ENCODE measurements at places on chromosomes 1 and 21.

- H3K36me3 ChIP-seq, result no peaks in the 10 kb centered on the region
- no peak overlapping the region for H3K27ac ChIP-seq
- no peak for DNase-seq
Observed at GRCh38 chr1:15042866-15043265, 110.7 kb upstream of the TMEM51 start.

GRCh38 chr1:188846468-188846867 lies 1631.2 kb downstream of the BRINP3 start:
- no peaks in the 10 kb centered on the region for H3K36me3 ChIP-seq
- no peaks in the 10 kb centered on the region for H3K4me1 ChIP-seq
- no peak for DNase-seq
- no peak overlapping the region for H3K4me3 ChIP-seq
- H3K27ac ChIP-seq, result no peak overlapping the region

DNA sequence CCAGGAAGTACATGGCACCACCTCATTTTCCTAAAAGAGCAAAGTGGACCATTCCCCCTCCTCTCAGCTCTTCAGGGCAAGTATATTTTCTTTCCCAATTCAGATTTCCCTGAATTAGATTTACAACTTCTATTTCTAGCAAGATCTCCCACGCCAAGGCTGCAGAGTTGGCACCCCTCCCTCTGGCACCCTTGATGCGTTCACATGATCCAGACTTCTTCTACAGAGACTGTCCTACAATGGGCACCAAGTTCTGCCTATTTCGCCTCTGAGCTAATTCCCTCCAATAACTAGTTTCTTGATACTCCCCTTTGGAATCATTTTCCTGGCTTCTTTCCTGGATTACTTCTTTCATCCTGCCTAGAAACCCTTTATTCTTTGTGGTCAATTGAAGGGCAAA lies 122.0 kb downstream of the CDC7 start:
- no peaks in the 10 kb centered on the region for H3K27me3 ChIP-seq
- H3K4me3 ChIP-seq, result no peak overlapping the region
- H3K4me1 ChIP-seq, result no peaks in the 10 kb centered on the region
- no peaks in the 10 kb centered on the region for H3K36me3 ChIP-seq
- no peak overlapping the region for H3K27ac ChIP-seq

DNA sequence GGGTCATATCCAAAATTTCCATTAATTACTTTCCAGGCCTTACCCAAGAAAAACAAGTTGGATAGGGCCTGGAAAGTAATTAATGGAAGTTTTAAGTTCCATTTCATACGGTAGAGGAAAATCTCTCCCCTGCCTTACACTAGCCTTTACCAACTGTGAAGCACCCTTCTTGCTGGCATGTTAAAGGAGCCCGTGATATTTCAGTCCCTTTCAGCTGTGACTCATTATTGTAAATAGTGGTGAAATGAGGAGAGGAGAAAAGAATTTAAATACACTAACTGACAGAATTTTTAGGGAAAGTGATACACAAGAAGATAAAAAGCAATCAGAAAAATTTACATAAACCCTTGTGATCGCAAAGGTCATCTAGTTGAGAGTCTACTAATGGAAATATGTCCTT lies 20.3 kb upstream of the KAZN start:
- no peaks in the 10 kb centered on the region for H3K4me1 ChIP-seq
- no peak overlapping the region for H3K4me3 ChIP-seq
- no peak for DNase-seq
- peaks cover 8% of the 10 kb centered on the region for H3K27me3 ChIP-seq
- H3K27ac ChIP-seq, result no peak overlapping the region

DNA sequence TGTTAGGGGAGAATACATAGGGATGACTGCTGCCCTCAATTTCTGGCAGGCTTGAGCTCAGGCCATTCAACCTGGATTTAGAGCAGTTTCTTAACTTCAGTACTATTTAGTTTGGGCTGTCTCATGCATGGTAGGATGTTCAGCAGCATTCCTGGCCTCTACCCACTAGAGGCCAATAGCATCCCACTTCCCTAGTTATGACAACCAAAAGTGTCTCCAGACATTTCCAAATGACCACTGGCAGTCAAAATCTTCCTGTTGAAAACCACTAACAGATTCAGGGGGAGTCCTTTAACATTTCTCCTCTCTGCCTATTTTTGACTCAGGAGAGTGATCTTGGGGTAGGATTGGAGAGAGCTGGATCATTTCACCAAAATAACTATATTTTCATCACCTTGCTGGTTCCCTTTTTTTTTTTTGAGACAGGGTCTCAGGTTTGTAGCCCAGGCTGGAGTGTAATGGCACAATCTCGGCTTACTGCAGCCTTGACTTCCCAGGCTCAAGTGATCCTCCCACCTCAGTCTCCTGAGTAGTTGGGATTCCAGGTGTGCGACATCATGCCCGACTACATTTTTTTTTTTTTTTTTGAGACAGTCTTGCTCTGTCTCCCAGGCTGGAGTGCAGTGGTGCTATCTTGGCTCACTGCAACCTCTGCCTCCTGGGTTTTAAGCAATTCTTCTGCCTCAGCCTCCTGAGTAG lies 8.7 kb downstream of the GNAT2 start:
- H3K4me1 ChIP-seq, result peaks cover 1% of the 10 kb centered on the region
- H3K4me3 ChIP-seq, result no peak overlapping the region
- H3K27ac ChIP-seq, result no peak overlapping the region
- no peak for DNase-seq
- no peaks in the 10 kb centered on the region for H3K27me3 ChIP-seq

DNA sequence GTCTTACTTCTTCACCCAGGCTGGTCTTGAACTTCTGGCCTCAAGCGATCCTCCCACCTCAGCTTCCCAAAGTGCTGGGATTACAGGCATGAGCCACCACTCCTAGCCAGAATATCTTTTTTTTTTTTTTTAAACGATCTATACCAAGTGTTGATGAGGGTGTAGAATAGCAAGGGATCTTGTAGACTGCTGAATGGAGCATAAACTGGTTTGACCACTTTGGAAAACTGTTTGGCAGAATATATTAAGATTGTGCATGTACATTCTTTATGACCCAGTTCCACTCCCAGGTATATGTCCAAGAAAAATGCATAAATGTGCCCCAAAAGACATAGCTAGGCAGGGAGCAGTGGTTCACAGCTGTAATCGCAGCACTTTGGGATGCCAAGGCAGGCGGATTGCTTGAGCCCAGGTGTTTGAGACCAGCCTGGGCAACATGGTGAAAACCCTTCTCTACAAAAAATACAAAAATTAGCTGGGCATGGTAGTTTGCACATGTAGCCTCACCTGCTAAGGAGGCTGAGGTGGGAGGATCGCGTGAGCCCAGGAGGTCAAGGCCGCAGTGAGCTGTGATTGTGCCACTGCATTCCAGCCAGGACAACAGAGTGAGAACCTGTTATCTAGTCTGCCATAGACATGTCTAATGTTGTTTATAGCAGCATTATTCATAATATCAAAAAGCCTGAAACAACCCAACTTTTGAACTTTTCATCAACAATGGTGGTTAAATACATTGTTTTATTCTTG lies 184.0 kb downstream of the VPS13D start:
- peak overlapping the region; percentile 29 for H3K27ac ChIP-seq
- no peak overlapping the region for H3K4me3 ChIP-seq
- peaks cover 16% of the 10 kb centered on the region for H3K4me1 ChIP-seq
- no peak for DNase-seq
- H3K27me3 ChIP-seq, result no peaks in the 10 kb centered on the region

GRCh38 chr1:47913225-47913823 lies 83.9 kb downstream of the TRABD2B start:
- no peaks in the 10 kb centered on the region for H3K36me3 ChIP-seq
- no peak for DNase-seq
- no peak overlapping the region for H3K4me3 ChIP-seq
- H3K27ac ChIP-seq, result no peak overlapping the region

- peaks cover 12% of the 10 kb centered on the region for H3K27me3 ChIP-seq
- no peak overlapping the region for H3K4me3 ChIP-seq
- no peaks in the 10 kb centered on the region for H3K36me3 ChIP-seq
- H3K4me1 ChIP-seq, result peaks cover 3% of the 10 kb centered on the region
- DNase-seq, result no peak
Observed at GRCh38 chr1:13830616-13831280, 130.8 kb downstream of the PRDM2 start.

DNA sequence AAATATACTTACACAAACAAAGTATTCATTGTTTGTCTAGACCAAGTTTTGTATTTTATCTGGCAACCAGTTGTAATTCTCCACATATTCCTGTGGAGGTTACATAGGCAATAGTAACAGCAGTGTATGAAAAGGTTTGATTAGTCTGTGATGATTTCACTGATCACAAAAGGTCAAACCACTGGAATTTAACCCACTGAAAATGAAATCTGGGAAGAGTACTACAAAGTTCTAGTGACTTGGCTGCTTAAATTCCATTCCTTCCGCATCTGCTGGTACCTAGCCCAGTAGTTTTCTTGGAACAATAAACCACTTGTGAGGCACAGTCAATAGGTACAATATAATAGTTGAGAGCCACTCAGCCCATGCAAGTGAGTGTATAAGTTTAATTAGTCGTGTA lies 205.4 kb downstream of the NFIA start:
- H3K4me3 ChIP-seq, result no peak overlapping the region
- H3K4me1 ChIP-seq, result no peaks in the 10 kb centered on the region
- H3K27ac ChIP-seq, result no peak overlapping the region
- no peaks in the 10 kb centered on the region for H3K36me3 ChIP-seq

- H3K36me3 ChIP-seq, result peaks cover 7% of the 10 kb centered on the region
- H3K4me3 ChIP-seq, result no peak overlapping the region
- no peaks in the 10 kb centered on the region for H3K4me1 ChIP-seq
Observed at GRCh38 chr1:86000601-86001000, 156.0 kb downstream of the COL24A1 start.

- no peak overlapping the region for H3K4me3 ChIP-seq
- H3K4me1 ChIP-seq, result peaks cover 3% of the 10 kb centered on the region
- no peak overlapping the region for H3K27ac ChIP-seq
- H3K36me3 ChIP-seq, result no peaks in the 10 kb centered on the region
- no peak for DNase-seq
- no peaks in the 10 kb centered on the region for H3K27me3 ChIP-seq
Observed at GRCh38 chr21:31599563-31599962, 59.9 kb upstream of the SOD1 start.

DNA sequence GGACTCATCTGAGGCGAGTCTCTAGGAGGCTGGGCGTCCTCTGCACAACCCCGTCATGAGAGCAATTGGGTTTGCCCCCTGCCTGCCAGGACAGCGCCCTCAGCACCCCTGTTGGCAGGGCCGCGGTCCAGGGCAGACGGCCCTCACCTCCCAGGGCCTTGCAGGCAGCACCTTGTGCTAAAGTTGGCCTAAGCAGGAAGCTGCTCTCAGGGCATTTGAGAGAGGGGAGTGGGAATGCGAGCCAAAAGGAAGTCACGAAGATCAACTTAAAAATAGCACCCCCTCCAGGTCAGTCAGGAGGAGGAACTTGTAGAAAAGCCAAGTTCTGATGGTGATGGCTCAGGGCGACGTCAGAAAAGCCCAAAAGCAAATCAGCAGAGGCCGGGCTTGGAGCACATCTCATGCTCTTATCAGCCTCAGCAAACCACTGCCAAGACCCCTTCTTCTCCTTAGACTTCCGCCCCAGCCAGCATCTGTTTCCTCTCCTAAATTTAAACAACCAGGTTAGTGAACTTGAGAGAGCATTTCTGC lies 12.6 kb upstream of the ADORA3 start:
- peak overlapping the region; percentile 84 for H3K27ac ChIP-seq
- H3K27me3 ChIP-seq, result no peaks in the 10 kb centered on the region
- peak; percentile 26 for DNase-seq
- peak overlapping the region; percentile 86 for H3K4me3 ChIP-seq

- no peaks in the 10 kb centered on the region for H3K27me3 ChIP-seq
- no peaks in the 10 kb centered on the region for H3K4me1 ChIP-seq
- H3K4me3 ChIP-seq, result no peak overlapping the region
- no peak for DNase-seq
- H3K36me3 ChIP-seq, result no peaks in the 10 kb centered on the region
- no peak overlapping the region for H3K27ac ChIP-seq
Observed at GRCh38 chr1:50548243-50548642, 125.0 kb upstream of the DMRTA2 start.

DNA sequence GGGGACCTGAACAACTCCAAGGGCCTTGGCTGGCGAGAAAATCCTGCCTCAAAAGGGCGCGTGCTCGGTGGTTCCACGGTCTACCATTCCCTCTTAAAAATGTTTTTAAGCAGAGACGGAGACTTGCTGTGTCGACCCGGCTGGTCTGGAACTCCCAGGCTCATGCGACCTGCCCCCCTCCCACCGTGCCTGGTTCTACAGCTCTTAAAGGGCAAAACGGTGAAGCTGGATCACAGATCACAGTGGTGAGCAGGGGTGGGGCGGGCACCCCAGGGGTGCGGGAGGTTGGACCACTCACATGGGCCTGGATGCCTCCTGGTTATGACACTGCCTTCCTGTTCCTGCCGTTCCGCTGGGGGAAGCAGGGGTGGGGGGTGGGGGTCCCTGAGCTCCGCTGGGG lies 4.2 kb upstream of the C1orf159 start:
- H3K4me3 ChIP-seq, result no peak overlapping the region
- H3K4me1 ChIP-seq, result peaks cover 2% of the 10 kb centered on the region
- no peaks in the 10 kb centered on the region for H3K27me3 ChIP-seq
- no peaks in the 10 kb centered on the region for H3K36me3 ChIP-seq
- no peak for DNase-seq

- no peaks in the 10 kb centered on the region for H3K4me1 ChIP-seq
- DNase-seq, result no peak
- H3K27me3 ChIP-seq, result no peaks in the 10 kb centered on the region
- H3K4me3 ChIP-seq, result no peak overlapping the region
Observed at GRCh38 chr1:56626546-56626945, 18.6 kb upstream of the PRKAA2 start.

DNA sequence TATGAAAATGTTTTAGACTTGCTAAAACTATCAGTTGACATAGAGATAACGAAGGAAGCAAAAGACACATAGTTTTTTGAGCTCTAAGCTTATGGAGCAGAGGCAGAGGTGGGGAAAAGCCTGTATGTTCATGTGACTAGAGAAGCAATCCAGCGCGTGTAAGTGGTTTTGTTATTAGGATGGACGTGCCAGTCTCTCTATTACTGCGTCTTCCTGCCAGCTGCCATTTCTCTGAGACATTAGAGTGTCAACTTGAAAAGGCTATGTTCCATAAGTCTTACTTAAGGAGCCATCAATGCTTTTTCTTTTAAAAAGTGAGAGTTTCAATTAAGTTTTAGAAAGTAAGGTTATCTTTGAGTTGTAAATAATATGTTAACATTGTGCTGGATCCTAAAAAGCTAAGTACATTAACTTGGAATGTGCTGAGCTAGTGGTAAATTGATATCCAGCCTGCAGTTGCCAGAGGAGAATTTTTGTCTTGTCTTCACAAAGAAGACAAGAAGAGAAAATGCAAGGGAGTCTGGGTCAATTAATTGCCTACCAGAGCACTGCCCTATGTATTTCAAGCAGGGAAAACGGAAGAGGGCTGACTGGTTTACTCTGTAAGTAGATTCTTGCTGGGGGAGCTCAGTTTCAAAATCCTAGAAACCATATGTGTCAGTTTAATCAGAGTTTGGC lies 161.8 kb upstream of the B3GALT2 start:
- no peaks in the 10 kb centered on the region for H3K27me3 ChIP-seq
- H3K4me3 ChIP-seq, result no peak overlapping the region
- DNase-seq, result no peak
- no peaks in the 10 kb centered on the region for H3K36me3 ChIP-seq

DNA sequence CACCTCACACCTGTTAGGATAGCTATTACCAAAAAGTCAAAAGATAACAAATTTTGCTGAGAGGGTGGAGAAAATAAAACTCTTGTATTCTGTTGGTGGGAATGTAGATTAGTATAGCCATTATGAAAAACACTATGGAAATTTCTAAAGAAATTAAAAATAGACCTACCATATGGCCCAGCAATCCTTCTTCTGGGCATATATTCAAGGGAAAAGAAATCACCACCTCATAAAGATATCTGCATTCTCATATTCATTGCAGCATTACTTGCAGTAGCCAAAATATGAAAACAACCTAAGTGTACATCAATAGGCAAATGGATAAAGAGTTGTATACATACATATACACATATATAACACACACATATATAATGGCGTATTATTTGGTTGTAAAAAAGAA lies 791.6 kb upstream of the RGS18 start:
- H3K27ac ChIP-seq, result no peak overlapping the region
- no peaks in the 10 kb centered on the region for H3K27me3 ChIP-seq
- no peaks in the 10 kb centered on the region for H3K36me3 ChIP-seq
- DNase-seq, result no peak
- H3K4me3 ChIP-seq, result no peak overlapping the region

Data from naive thymus-derived CD8-positive, alpha-beta T cell (primary cell).